CD4-positive, CD25-positive, alpha-beta regulatory T cell (primary cell): ENCODE measurements at places on chromosomes 7 and 10.

GRCh38 chr7:96401200-96401599 lies 79.3 kb upstream of the SLC25A13 start:
- peaks cover 8% of the 10 kb centered on the region for H3K27me3 ChIP-seq
- no peaks in the 10 kb centered on the region for H3K36me3 ChIP-seq
- H3K4me3 ChIP-seq, result no peak overlapping the region
- H3K4me1 ChIP-seq, result no peaks in the 10 kb centered on the region
- DNase-seq, result no peak

- H3K27ac ChIP-seq, result peak overlapping the region; percentile 100
- peaks cover 44% of the 10 kb centered on the region for H3K4me1 ChIP-seq
- H3K36me3 ChIP-seq, result peaks cover 11% of the 10 kb centered on the region
- no peaks in the 10 kb centered on the region for H3K27me3 ChIP-seq
- H3K4me3 ChIP-seq, result peak overlapping the region; percentile 97
- DNase-seq, result no peak
Measured at GRCh38 chr10:102394801-102395399, 605 bp upstream of the NFKB2 start.

GRCh38 chr10:120456143-120456625 lies 843 bp upstream of the PLPP4 start:
- peaks cover 14% of the 10 kb centered on the region for H3K27me3 ChIP-seq
- DNase-seq, result no peak
- no peak overlapping the region for H3K27ac ChIP-seq

GRCh38 chr7:67738958-67739357 lies 742.3 kb downstream of the TYW1 start:
- no peak overlapping the region for H3K27ac ChIP-seq
- no peaks in the 10 kb centered on the region for H3K4me1 ChIP-seq
- no peaks in the 10 kb centered on the region for H3K36me3 ChIP-seq
- H3K27me3 ChIP-seq, result no peaks in the 10 kb centered on the region
- H3K4me3 ChIP-seq, result no peak overlapping the region

- H3K27ac ChIP-seq, result no peak overlapping the region
- no peak for DNase-seq
- H3K36me3 ChIP-seq, result no peaks in the 10 kb centered on the region
- no peaks in the 10 kb centered on the region for H3K4me1 ChIP-seq
Measured at GRCh38 chr7:157652954-157653826, 316.4 kb downstream of the DNAJB6 start.
